ENCODE measurements at places on chromosomes 5 and 9.

DNA sequence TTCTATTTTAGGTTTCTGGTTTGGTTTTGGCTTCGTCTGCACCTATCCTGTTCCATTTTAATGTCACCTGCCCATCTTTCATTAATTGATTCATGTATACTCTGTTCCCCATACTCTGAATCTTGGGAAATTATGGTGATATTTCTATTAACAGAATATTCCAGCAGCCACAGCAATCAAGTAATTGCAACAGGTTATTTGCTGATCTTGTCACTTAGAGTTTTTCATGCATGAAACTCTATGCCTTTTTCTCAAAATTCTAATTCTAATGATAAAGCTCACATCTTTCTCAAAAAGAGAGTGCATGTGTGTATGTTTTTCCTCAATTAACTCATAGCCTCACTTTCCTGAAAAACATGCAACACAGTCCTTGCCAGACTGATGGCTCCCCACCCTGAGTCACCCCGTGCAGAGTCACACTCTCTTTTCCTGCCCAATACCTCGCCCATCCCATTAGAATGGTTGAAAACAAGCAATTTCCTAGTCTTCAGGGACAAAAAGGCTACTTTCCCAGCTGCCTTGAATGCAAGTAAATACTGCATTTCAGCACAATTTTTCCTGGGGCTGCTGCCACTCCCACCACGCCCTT lies 15.6 kb downstream of the GFRA3 start:
- DNase-seq: no peak

DNA sequence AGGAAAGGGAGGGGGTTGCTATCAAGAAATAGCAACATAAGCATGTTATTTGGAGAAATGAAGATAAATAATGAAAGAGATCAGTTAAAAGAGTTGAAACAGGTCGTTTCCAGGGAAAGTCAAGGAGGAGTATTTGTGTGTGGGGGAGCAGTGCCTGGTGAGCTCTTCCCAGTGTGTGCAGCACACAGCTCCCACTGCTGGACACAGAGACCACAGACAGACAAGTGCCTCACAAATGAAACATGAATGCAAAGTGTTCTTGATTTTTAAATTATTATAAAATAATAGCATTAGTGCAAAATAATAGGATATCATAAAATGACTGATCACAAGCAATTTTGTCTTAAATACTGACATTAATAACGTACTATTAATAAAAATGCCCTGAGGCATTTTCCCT lies 40.8 kb downstream of the LIFR start:
- no peak for DNase-seq

GRCh38 chr5:139374909-139375308 lies 8.2 kb downstream of the SLC23A1 start:
- no peak for DNase-seq

DNA sequence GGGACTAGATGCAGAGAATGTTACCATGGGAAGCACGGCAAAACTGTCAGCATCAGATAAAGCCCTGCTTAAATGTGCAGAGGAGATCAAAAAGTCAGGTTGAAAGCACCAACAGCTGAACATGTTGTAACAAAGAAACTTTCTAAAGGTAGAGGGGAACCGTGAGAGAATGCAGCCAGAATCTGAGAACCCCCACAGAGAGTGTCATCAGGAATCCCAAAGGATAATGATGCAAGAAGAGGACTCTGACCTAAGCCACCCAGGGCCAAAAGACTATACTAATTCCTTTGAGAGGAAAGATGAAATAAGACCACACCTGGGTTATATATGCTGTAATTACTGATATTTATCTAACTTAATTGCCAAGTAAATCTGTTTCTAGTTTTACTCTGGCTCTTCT lies 116.6 kb downstream of the PCSK1 start:
- no peak for DNase-seq

DNA sequence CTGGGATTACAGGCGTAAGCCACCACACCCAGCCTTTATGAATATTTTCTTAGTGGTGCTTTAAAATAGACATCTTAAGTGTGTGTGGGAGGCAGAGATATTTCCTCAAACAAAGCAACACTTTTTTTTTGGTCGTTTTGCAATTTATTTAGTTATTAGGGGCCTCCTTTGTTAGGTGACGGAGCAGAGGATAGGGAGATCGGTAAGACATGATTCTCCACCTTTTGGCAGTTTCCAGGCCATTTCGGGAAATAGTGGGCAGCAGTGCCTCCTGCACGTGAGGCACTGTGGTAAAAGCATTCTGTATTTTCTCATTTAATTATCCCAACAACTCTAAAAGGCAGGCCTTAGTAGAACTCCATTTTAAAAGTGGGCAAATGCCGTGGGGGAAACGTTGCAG lies 1.9 kb downstream of the OCLN start:
- no peak for DNase-seq

DNA sequence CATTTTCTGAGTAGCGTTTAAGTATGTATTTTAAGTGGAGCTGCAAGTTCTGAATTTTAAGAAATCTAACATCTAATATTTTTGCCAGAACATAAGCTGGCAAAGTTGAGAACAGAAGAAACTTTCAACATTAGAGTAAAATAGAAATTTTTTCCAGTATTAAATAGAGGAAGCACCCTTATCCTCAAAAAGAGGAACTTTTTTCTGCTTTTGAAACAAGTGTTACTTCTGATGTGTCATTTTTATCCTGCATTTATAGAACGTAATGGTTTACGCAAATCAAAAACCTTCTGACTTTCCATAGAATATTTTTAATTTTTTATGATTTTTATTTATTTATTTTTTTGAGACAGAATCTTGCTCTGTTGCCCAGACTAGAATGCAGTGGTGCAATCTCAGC lies 21.8 kb downstream of the ZBED3 start:
- no peak for DNase-seq

- no peak for DNase-seq
Measured at GRCh38 chr5:67985686-67986387, 229.7 kb upstream of the PIK3R1 start.

- DNase-seq: no peak
Measured at GRCh38 chr5:54994628-54995027, 9.2 kb upstream of the ESM1 start.

- DNase-seq: no peak
Measured at GRCh38 chr5:84304599-84304998, 80.1 kb downstream of the EDIL3 start.

GRCh38 chr5:179696603-179697002 lies 2.2 kb upstream of the CANX start:
- DNase-seq: no peak

DNA sequence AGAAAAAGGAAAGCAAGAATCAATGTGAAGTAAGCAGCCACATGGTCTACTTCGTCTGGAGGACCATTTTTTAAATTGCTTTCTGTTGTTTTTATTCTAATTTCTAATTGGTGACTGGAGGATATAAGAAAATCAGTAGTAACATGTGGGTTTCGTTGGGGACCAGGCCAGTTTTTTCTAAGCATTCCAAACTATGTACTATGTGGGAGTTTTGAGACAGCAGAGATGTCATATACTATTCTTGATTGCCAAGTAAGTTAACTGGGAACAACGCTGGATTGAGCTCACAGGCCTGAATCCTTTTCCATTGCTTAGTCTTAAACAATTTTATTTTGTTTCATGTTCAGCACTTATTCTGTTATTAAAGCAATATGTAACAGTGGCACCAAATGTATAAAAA lies 225.7 kb downstream of the TMEM167A start:
- no peak for DNase-seq

DNA sequence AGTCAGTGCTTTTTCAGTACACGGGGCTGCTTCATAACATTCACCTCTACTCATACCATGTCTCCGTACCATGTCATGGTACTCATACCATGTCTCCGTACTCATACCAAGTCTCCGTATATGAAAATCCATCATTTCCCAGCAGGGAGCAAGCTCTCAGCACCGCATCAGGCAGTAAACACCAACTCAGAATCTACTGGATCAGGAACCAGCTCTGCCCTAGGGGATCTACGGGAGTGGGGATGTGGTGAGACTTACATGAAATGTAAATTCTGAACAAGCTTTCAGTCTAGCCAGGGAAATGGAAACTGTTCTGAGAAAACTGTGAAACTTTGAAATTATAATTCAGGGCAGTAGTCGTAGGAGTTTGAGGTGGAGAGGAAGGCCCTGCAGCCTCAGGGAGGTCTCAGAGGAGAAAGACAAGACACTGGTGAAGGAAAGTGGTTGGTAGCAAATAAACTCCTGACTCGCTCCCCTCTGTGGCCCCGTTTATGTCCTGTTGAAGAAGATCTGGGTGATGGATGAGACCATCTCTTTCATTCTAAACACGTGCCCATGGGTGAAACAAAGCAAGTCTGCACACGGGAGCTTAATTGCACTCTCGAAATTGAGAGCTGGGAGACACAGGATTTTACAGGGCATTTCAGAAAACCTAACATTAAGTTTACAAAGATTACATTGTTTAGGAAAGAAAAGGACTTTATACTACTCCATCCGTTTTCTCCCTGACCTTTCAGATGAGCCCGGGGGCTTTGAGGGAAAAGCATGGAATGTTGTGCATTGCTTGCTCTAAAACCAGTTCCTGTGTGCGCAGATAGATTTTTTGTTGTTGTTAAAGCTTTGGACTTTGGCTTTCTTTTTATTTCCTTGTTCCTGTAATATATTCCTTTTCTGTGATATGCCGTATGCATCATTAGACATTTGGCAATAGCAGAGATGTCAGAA lies 26.8 kb downstream of the ACTBL2 start:
- no peak for DNase-seq
